ENCODE measurements at places on chromosomes 6 and 20.

- DNase-seq = no peak
Observed at GRCh38 chr20:50467174-50467573, 43.0 kb upstream of the PTPN1 start.

DNA sequence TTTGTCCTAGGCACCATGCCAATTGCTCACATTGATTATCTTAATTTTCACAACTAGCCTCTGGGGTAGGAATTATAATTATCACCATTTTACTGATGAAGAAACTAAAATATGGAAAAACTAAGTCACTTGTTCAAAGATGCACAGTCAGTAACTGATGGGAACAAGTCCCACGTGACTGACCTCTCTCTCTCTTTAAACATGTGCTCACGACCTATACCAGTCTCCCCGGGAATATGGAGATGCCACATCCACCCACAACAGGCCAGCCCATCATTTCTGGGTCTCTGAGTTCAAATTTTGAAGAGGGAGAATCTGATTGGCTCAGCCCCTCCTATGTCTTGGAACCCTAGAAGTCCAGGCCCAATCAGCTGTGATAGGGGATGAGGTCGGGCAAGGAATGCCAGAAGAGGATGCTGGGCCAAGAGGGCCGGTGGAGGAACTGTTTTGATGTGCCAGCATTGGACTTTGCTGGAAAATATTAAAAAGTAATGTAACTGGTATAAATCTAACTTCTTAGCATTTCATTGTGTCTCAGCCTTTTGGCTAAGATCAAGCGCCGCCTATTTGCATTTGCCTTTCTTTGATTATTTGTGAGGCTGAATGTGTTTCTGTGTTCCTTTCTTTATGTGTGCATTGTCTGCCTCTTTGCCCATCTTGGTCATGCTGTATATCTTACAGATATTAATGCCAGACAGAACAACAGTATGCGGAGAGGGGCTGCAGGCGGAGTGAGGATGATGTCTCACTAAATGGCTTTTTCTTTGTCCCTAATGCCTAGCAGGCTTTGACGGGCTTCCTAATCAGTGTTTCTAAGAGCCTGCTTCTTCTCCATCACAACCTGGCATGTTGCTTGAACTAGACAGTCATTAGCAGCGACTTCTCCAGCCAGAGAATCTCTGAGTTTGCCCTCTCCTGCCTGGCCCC, 126.6 kb downstream of the VEGFA start:
- DNase-seq = no peak

- DNase-seq = peak; percentile 55
Observed at GRCh38 chr6:21596145-21596948, 2.8 kb downstream of the SOX4 start.

- DNase-seq = peak; percentile 69
Observed at GRCh38 chr6:128209771-128210170, 308.9 kb upstream of the THEMIS start.

DNA sequence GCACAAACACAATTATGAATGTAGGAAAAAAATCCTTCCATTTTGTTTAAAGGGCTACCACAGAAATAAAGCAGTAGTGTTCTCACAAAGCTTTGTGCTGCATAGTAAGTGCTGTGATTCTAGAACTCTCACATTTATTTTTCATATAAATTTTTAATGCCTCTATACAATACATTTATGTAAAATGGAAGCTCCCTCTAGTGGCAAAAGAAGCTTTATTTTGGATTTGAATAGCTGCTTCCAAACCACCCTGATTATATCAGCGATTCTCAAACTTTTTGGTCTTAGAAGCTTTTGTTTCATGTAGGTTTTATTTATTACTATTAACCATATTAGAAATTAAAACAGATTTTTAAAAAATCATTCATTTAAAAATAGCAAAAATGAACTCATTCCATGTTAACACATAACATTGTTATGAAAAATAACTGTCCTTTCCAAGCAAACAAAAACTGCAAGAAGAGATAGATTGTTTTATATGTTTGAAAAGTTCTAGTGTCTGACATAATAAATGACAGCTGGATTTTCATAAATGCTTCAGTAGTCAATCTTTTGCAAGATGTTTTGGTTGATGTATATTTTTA, 38.4 kb downstream of the HS3ST5 start:
- DNase-seq = peak; percentile 9

GRCh38 chr6:55536391-55536956, 42.5 kb downstream of the HMGCLL1 start:
- DNase-seq = no peak

- DNase-seq = no peak
Observed at GRCh38 chr6:87608802-87609201, 18.9 kb downstream of the ORC3 start.

DNA sequence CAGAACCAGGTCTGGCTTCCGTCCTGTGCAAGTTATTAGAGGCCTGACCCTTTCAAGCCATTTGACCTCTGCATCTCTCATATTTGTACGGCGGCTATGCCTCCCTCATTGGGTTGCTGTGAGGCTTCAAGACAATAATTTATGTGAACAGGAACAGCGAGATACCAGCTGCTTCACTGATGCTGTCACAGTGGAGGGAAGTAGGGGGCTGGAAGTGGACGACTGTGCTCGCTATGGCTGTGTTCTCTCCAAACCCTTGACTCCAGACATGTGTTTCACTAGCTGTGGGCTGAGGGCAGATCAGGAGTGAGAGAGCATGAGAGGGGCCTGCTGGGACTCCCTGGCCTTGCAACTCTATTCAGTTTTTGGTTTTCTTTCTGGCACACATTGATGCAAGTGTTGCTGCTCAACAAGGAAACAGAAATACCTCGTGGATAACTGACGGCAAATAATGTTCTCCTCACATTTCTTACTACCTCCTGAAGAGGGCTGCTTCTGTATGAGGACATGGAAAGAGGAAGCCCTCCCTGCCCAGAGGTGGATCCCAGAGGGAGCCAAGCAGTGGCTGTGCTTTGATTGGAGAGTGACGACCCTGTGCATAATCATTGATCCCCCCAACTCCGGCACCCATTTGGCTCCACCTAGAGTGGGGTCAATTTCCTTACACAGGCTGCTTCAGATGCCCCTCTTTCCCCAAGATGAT, 34.7 kb upstream of the SCP2D1 start:
- DNase-seq = no peak

DNA sequence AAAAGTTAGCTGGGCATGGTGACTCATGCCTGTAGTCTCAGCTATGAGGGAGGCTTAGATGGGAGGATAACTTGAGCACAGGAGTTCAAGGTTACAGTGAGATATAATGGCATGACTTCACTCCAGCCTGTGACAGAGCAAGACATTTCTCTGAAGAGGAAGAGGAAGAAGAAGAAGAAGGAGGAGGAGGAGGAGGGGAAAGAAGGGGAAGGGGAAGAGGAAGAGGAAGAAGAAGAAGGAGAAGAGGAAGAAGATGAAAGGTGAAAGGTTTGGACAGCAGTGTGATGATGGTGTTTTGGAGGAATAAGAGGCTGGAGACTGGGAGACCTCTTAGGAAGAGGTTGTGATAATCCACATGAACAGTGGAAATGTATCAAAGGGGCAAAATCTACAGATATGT, 410.7 kb upstream of the JAG1 start:
- DNase-seq = no peak

GRCh38 chr20:53847837-53848170, 222.6 kb downstream of the BCAS1 start:
- DNase-seq = no peak

GRCh38 chr6:127092466-127092865, 26.0 kb upstream of the RSPO3 start:
- peak; percentile 59 for DNase-seq

- no peak for DNase-seq
Observed at GRCh38 chr6:156883497-156884252, 106.5 kb downstream of the ARID1B start.

DNA sequence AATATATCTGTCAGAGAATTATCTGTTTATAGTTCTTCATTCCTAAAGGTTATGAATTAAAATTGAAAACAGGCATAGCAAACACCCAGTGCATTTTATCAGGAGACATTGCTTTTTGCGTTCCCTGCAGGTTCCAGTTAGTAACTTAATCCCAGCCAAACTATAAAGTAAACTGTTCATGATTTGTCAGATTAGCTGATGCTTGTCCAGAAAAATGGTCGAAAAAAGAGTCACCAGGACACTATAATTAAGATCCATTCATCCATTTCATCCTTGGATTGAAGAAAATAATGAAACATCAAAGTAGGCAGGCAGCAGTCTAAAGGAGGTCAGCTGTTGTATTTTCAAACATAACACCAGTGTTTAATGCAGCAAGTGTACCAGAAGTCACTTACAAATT, 75.9 kb downstream of the EPHA7 start:
- no peak for DNase-seq

- DNase-seq = no peak
Observed at GRCh38 chr20:50729901-50730764, 1.2 kb upstream of the PARD6B start.

DNA sequence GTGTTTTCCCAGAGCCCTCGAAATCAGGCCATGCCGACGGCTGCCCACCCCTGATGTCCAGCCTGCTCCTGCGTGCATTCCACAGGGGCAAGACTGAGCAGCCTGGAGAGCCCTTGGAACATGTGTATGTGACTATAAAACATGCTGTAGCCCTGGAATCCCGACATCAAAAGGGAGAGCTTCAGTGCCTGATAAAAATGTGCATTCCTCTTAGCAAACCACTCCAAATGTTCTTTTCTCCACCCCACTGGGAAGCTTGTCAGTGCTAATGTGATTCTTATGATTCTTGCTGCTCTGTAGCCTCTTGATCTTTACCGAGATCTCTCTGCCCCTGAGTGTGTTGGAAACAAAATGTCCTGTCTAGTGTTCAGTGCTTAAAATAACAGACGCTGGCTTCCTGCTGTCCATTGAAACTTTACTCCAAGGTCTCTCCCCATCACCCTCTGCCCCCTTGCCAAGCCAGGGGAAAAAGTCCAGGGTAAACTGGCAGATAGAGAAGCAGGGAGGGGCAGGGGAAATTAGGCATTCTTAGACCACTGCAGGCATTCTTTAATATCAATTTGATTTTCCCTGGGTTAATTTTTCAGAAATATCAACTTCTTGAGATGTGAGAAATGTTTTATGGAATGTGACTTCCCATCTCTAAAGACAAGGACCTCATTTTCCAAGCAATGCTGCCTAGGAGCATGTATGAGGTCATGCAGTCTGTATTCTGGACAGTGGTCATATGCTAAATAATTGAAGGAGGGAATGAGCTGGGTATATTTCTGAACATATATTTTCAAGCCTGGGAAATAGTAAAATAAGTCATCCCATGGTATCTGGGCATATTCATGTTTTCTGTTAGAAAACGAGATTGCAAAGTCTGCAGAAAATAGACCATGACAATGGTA, 73.8 kb upstream of the ISM1 start:
- peak; percentile 5 for DNase-seq

- no peak for DNase-seq
Observed at GRCh38 chr20:58892932-58893224, 40.4 kb downstream of the GNAS start.

DNA sequence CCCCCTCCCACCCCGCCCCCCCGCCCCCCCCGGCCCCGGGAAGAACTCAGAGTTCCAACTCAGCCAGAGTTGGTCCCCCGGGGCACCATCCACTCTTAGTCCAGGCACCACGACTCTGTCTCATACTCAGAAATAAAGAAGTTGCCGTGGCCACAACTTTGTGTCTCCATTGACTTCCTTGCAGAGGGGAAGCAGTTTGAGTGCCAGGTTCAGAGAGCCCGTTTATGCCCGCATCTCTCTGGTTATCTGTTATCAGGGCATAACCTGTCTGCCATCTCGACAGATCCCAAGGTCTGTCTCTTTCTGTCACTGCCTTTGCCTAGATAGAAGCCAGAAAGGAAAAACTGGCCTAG, 605 bp downstream of the CDC5L start:
- no peak for DNase-seq

- DNase-seq = no peak
Observed at GRCh38 chr20:62486484-62486883, 10.7 kb upstream of the GATA5 start.

GRCh38 chr6:23097566-23097965, 528.2 kb downstream of the HDGFL1 start:
- DNase-seq = peak; percentile 2

DNA sequence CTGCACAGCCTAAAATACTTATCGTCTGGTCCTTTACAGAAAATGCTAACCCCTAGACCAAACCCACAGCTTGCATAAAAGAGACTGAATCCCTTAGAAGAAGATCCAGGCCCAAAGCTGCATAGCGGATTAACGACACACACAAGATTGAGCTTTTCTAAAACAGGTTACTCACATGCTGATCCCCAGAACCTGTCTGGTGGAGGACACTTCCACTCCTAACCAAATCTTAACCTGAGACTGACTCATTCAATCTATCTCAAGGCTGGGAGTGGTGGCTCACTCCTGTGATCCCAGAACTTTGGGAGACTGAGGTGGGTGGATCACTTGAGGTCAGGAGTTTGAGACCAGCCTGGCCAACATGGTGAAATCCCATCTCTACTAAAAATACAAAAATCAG, 2.8 kb upstream of the SLPI start:
- DNase-seq = no peak

DNA sequence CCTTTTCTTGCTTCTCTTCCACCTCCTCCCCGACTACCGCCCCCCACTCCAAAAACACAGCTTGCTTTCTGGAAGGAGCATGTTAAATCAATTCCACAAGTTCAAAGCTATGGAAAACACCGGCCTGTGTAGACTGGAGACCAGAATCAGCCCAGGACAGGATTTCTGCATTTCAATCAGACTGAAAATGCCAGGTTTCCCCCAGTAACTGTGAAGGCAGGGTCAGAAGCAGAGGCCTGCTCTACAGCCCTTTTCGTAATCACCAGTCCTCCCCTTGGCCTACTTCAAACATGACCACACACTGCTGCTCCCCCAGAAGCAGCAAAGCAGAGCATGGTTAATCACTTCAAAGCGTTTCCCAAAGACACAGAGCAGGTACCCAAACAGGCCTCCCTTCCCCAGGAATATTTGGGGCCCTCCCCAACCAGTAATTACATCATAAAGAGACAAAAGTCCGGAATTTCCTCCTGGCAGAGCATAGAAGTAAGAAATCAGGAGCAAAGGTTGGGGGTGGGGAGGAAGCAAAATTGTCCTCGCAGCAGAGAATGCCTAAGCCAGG, 38.4 kb downstream of the ZMYND8 start:
- peak; percentile 82 for DNase-seq

GRCh38 chr6:43922426-43923375, 152.7 kb downstream of the VEGFA start:
- DNase-seq = no peak

GRCh38 chr6:157150076-157150475, 173.2 kb downstream of the TMEM242 start:
- DNase-seq = peak; percentile 51

GRCh38 chr20:38229376-38230252, 30.9 kb downstream of the KIAA1755 start:
- DNase-seq = no peak

GRCh38 chr20:36756496-36756895, 10.6 kb upstream of the NDRG3 start:
- DNase-seq = no peak

DNA sequence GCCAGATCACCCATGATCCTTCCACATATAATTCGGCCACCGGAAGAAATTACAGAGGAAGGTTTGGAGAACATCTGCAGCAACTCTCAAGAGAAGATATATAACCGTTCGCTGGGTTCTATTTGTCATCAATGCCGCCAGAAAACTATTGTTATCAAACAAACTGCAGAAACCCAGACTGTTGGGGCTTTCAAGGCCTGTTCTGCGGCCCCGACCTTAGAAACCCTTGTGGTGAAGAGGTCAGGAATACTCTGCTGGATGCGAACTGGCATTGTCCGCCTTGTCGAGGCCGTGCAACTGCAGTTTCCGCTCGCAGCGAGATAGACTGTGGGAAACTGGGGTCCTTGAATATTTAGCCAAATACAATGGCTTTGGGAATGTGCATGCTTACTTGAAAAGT, 21.3 kb downstream of the PRSS16 start:
- DNase-seq = no peak

All from fibroblast of skin of abdomen (primary cell).